ENCODE measurements at places on chromosomes 13 and 19.

DNA sequence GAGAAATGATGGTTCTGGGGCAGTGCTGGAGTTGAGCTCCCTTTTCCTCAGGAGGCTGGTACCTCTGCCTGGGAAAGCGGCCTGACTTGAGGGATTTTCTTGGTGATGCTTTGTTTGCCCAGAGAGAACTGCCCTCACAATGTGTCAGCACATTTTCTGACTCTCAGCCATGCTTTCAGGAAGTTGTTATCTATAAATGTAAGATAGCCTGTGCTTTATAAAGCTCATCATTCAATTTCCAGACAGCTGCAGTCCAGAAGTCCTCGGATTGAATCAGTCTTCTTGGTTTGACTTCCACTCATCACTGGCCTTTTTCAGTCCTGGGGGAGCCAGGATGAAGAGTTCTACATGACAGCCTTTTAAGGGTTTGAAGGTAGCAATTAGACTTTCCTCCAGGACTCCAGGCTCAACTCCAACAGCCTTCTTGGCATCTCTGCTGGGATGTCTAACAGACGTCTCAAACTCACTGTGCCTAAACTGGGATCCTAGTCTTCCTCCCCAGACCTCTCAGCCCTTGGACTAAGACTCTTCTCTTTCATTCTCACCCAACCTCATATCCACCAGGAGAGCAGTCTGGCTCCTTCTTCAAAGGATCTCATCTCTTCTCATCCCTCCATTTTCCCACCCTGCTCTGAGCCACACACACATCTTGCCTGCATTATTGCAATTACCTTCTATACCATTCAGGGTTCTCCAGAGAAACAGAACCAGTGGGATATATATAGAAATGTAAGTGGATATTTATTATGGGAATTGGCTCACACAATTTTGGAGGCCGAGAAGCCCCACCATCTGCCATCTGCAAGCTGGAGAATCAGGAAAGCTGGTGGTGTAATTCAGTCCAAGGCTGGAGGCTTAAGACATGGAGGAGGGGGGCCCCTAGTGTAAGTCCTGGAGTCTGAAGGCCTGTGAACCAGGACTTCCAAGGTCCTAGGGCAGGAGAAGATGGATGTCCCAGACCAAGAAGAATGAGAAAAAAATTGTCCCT is 13.1 kb downstream of the ERICH6B start:
- no peak for DNase-seq

DNA sequence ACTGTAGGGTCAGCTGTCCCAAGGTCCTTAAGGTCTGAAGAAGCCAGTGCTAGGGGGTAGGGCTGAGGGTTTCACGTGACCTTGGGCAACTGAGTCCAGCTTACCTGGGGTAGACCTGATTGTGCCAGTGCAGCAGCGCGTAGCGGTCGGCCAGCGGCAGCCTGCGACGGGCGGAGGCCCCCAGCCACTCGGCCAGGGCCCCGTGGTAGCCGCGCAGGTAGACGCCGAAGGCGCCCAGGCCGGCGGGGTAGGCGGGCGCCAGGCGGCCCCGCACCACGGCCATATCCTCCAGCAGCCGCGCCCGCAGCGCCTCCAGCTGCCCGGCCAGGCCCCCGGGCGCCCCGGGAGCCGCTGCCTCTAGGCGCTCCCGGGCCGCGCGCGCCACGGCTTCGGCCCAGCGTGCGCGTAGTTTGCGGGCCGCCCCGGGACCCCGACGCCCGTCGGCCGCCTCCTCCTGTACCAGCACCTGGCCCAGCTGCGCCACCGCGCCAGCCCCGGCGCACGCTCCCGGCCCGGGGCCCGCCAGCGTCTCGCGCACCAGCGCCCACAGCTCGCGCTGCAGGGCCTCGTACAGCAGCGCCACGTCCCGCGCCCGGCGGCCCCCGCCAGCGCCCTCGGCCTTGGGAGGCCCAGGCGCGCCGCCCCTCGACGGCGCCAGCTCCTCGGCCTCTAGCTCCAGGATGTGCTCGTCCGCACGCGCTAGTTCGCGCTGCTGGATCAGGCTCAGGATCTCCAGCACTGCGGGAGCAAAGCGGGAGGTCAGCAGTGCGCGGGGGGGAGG is 10.9 kb downstream of the EXOC3L2 start:
- no peak for DNase-seq

DNA sequence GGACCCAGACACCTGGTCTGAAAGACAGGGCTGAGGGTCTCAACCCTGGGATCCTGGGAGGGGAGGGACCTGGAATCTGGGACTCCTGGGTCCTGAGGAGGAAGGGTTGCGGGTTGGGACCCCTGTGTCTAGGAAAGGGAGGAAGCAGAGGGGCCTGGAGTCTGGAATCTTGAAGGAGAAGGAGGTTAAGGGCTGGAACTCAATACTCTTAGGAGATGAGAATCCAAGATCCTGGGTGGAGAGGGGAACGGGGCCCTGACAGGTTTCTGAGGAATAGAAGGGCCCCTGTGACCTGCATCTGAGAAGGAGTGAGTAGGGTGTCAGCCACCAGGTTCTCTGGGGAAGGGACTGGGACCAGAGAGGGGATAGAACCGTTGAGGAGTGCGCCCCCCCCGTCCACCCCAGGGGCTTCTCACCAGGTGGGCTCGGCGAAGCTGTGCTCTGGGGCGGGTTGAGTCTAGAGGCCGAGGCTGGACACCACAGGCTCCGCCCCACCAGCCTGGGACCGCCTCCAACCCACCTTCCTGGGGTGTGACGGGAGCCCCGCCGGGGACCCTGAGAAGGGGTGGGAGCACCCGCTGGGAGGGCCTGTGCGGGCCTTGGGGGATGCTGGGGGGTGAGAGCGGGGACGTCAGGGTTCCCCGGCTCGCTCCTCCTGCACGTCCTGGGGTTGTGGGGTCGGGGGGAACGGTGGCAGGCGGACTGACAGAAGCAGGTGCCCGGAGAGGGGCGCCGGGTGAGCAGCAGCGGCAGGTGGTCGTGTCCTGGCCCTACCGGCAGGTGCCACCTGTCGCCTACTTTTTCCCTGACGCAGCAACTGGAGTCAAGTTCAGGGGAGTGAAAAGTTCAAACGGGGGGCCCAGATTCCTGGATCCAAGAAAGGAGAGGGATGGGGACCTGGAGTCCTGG is at the start of gene MAMSTR:
TSS of gene MAMSTR (minus strand) at position 463 of the 909 bp plus-strand sequence. CDS start 694 bp downstream, outside the sequence.
- no peak for DNase-seq

- DNase-seq, result no peak
These were observed at the start of gene LRP3 for GRCh38 chr19:33193865-33194362. TSS of gene LRP3 (plus strand) at chr19:33194330. CDS start at chr19:33194786, 456 bp downstream.

- no peak for DNase-seq
These were observed 39.1 kb downstream of the GPR180 start for GRCh38 chr13:94640721-94641120.

GRCh38 chr13:48210178-48210577 is 22.8 kb upstream of the ITM2B start:
- DNase-seq, result no peak
